ENCODE measurements at places on chromosomes 4 and X. TPM values are rescaled to one million over a fixed set of nuclear protein-coding genes. Genes with fewer than 3 reads are reported as not detected.

The EFHC2 gene
- 0.94 TPM for total RNA-seq

The ARX gene
- total RNA-seq, result not detected

The CACNA1F gene
- 1.2 TPM for total RNA-seq

The CT55 gene
- total RNA-seq, result not detected

DNA sequence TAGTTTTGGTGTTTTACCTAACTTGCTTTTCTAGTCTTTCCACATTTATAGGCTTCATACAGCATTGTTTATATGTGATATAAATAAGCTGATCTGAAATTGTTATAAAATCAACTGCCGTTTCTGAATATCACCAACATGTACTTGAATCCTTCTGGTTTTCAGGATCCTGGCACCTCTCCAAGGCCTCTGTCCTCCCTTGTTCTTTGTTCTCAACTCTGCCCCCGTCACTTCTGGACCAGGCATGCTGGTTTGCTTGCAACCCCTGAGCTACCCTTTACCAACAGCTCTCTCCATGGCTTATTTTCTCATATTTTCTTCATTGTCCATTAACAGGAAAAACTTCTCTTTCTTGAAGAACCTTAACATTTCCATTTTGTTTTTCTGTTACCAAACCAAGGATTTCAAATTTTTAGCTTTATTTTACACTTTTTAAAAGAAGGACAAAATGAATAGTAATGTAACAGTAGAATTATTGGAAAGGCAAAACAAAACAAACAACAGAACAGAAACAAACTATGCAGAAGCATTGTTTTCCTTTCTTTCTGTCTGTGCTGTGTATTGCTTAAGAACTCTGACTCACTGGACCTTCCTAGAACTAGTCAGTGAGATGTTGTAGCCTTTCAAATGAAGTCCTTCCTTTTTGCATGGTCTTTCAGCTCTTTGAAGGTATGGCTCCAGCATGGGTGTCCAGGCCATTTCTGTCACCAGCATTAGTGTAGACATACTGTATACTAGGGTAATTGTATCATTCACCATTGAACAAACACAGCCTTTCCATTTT, 44.8 kb downstream of the BANK1 start:
- no peak overlapping the region for H3K4me3 ChIP-seq
- H3K36me3 ChIP-seq, result no peaks in the 10 kb centered on the region
- no peaks in the 10 kb centered on the region for H3K4me1 ChIP-seq
- no peak overlapping the region for H3K27ac ChIP-seq
- DNase-seq, result no peak

- DNase-seq, result no peak
- H3K27ac ChIP-seq, result no peak overlapping the region
- H3K27me3 ChIP-seq, result no peaks in the 10 kb centered on the region
- H3K4me1 ChIP-seq, result no peaks in the 10 kb centered on the region
- H3K36me3 ChIP-seq, result no peaks in the 10 kb centered on the region
Observed at GRCh38 chrX:23864742-23865326, 42.9 kb downstream of the APOO start.

DNA sequence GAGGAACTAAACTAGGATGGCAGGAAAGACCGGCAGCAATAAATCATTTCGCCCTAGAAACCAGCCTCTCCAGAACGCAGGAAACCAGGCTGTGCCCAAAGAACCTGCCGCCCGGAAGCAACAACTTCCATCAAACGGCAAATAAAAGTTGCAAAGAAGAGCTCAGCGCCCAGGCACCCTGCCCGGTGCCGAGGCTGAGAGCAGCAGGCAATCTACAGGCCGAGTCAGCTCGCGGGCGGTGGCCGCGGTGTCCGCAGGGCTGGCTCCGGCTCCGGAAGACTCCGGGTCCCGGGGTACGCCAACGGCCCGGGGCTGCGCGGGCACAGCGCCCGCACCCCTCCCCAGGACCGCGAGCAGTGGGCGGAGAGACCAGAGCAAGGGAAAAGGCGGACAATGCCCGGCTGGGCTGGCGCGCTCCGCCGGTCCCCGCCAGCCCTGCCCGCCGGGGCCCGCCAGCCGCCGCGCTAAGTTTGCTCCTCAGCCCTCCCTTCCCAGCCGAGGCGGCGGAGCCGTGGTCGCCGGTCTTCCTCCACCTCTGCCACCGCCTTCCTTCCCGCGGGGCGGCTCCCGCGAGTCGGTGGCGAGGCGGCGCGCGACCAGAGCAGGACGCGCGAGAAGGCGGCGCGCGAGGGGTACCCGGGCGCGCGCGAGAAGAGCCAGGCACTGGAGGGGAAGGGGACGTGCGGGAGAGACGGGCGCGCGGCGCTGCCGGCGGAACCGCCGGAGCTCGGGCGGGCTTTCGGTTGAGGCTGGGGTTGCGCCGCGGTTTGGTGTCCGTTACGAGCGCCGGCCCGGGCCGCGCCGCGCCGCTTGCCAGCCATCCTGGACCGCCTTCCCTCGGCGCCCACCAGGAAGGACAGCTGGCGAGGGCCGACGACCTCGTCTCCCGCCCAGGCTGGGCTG, 733 bp downstream of the FRYL start:
- H3K36me3 ChIP-seq, result no peaks in the 10 kb centered on the region
- H3K4me1 ChIP-seq, result peaks cover 52% of the 10 kb centered on the region
- peak; percentile 77 for DNase-seq
- H3K4me3 ChIP-seq, result peak overlapping the region; percentile 66
- H3K27me3 ChIP-seq, result no peaks in the 10 kb centered on the region
- peak overlapping the region; percentile 78 for H3K27ac ChIP-seq

GRCh38 chr4:42320822-42321388, 76.4 kb upstream of the SHISA3 start:
- H3K27ac ChIP-seq, result no peak overlapping the region
- H3K27me3 ChIP-seq, result no peaks in the 10 kb centered on the region
- H3K4me1 ChIP-seq, result no peaks in the 10 kb centered on the region
- H3K4me3 ChIP-seq, result no peak overlapping the region

DNA sequence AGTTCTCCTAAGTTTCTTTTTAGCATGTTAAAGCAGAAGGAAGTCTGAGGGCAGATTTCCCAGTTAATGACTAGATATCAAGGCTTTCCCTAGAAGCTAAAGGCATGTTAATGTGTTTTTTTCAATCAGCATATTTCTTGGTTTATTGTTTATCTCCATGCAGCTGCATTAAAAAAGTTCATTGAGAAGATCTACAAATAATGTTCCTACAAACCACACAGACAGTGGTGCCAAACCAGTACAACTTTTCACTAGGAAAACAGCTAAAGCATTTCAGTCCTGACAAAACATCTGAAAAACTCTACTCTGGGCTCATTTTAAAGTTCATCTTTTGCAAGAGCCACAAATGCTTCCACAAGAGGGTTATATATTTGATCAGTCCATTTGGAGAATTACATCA, 320.0 kb downstream of the ADGRL3 start:
- H3K27ac ChIP-seq, result no peak overlapping the region
- H3K36me3 ChIP-seq, result no peaks in the 10 kb centered on the region
- no peaks in the 10 kb centered on the region for H3K27me3 ChIP-seq
- no peaks in the 10 kb centered on the region for H3K4me1 ChIP-seq
- H3K4me3 ChIP-seq, result no peak overlapping the region
- no peak for DNase-seq

- DNase-seq, result no peak
- H3K36me3 ChIP-seq, result no peaks in the 10 kb centered on the region
- H3K27ac ChIP-seq, result no peak overlapping the region
- H3K4me1 ChIP-seq, result no peaks in the 10 kb centered on the region
- no peak overlapping the region for H3K4me3 ChIP-seq
Observed at GRCh38 chrX:152038804-152039203, 64.3 kb upstream of the GABRE start.

- no peaks in the 10 kb centered on the region for H3K36me3 ChIP-seq
- no peak overlapping the region for H3K4me3 ChIP-seq
- H3K4me1 ChIP-seq, result no peaks in the 10 kb centered on the region
Observed at GRCh38 chr4:186651181-186651603, 72.5 kb downstream of the FAT1 start.

DNA sequence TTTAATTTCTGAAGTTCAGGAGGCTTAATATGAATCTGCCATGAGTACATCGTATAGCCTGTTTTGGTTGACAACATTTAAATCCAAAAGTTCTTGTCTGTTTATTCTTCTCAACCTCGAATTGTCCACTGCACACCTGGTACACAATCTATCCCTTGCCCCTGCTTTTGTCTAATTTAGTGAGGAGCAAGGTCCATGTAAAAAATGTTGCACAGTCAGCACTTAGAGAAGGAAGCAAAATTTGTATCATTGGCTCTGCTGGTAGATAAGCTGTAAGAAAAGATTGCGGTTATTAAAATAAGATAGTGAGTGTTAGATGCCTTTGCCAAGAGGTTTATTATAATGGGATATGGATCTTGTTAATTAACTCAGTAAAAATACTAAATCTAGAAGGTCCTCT, 761.5 kb downstream of the RAPGEF2 start:
- H3K27ac ChIP-seq, result no peak overlapping the region
- no peaks in the 10 kb centered on the region for H3K27me3 ChIP-seq
- no peak for DNase-seq
- H3K36me3 ChIP-seq, result no peaks in the 10 kb centered on the region
- H3K4me1 ChIP-seq, result no peaks in the 10 kb centered on the region

DNA sequence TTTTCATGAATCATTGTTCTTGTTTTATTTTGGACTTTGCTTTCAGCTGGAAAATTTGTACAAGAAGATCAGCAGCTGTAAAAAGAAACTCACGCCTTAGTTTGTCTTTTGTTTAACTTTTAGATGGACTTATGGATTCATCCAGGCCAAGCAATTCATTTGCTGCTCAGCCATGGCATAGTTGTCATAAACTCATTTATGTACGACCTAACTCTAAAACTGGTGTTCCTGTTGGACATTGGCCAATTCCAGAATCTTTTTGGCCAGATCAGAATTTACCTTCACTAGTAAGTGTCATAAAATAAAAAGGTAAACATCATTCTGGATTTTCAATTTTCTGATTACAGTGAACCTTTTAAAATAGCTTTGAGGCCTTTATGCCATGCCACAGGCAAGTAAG, 29.1 kb downstream of the INTS6L start:
- H3K4me3 ChIP-seq, result no peak overlapping the region
- H3K4me1 ChIP-seq, result peaks cover 3% of the 10 kb centered on the region
- H3K27me3 ChIP-seq, result no peaks in the 10 kb centered on the region
- no peak for DNase-seq
- no peak overlapping the region for H3K27ac ChIP-seq
- peaks cover 7% of the 10 kb centered on the region for H3K36me3 ChIP-seq

GRCh38 chrX:129737916-129738315, 863 bp upstream of the XPNPEP2 start:
- peaks cover 29% of the 10 kb centered on the region for H3K4me1 ChIP-seq
- H3K4me3 ChIP-seq, result no peak overlapping the region
- H3K36me3 ChIP-seq, result no peaks in the 10 kb centered on the region
- H3K27ac ChIP-seq, result no peak overlapping the region
- H3K27me3 ChIP-seq, result no peaks in the 10 kb centered on the region

- DNase-seq, result no peak
- no peak overlapping the region for H3K4me3 ChIP-seq
- no peak overlapping the region for H3K27ac ChIP-seq
- H3K27me3 ChIP-seq, result no peaks in the 10 kb centered on the region
- no peaks in the 10 kb centered on the region for H3K36me3 ChIP-seq
Observed at GRCh38 chr4:118953276-118953675, 64.6 kb downstream of the SYNPO2 start.

- no peak for DNase-seq
- H3K4me1 ChIP-seq, result no peaks in the 10 kb centered on the region
- peaks cover 38% of the 10 kb centered on the region for H3K36me3 ChIP-seq
- H3K27ac ChIP-seq, result no peak overlapping the region
Observed at GRCh38 chr4:48565362-48566033, 75.4 kb downstream of the ZAR1 start.

DNA sequence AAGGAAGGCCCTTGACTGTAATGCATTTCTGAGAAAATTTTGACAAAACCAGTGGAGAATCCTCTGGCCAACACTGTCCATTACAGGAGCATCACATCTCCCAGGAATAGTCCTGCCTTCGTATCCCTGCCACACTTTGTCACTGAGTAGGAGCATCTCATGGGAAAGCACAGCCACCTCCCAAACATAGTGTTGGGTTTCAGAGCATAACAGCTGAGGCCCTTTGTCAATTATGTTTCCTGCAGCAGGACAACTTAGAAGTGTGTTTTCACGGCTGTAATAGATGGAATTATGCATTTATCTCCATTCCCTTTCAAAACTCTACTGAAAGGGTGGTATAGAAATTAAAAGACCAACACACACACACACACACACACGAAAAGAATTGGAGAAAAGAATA, 91.1 kb upstream of the SMAD1 start:
- no peaks in the 10 kb centered on the region for H3K4me1 ChIP-seq
- no peaks in the 10 kb centered on the region for H3K27me3 ChIP-seq
- H3K27ac ChIP-seq, result no peak overlapping the region

All from CD4-positive, alpha-beta memory T cell (primary cell).